ENCODE measurements at places on chromosomes 11 and 22.

- no peak for DNase-seq
Observed at GRCh38 chr11:125464270-125464662, 31.8 kb downstream of the FEZ1 start.

DNA sequence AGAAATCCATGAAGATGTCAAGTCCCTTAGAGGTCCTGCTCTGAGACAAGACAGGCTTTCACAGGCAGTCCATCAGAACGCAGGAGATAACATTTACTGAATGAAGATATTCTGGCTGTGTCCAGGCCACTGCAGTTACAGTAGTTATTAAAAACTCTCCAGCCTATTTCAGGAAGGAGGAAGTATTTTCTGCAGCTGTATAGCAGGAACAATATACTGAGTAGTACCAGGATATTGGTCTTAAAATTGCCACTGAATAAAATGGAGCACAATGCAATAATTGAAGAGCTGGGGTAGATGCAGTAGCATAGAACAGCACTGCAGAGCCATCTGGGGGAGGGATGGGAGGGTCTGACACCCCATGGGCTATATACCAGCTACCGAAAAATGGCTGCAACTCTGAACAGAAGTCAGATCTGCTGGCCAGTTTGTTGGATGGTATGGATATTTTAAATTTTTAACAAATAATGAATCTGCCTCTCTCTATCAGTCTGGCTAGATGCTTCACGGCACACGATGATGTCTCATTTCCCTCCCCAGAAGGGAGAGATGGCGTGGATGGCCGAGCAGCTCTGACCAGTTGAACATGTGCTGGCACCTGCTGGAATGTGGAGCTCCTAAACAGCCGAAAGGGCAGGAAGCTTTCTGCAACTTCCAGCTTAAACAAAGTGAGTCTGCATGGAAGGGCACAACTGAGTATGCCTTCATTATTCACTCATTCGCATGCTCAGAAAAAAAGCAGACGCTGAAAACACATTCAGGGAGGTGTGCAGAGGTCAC, 342.1 kb upstream of the SYN3 start:
- DNase-seq = no peak

DNA sequence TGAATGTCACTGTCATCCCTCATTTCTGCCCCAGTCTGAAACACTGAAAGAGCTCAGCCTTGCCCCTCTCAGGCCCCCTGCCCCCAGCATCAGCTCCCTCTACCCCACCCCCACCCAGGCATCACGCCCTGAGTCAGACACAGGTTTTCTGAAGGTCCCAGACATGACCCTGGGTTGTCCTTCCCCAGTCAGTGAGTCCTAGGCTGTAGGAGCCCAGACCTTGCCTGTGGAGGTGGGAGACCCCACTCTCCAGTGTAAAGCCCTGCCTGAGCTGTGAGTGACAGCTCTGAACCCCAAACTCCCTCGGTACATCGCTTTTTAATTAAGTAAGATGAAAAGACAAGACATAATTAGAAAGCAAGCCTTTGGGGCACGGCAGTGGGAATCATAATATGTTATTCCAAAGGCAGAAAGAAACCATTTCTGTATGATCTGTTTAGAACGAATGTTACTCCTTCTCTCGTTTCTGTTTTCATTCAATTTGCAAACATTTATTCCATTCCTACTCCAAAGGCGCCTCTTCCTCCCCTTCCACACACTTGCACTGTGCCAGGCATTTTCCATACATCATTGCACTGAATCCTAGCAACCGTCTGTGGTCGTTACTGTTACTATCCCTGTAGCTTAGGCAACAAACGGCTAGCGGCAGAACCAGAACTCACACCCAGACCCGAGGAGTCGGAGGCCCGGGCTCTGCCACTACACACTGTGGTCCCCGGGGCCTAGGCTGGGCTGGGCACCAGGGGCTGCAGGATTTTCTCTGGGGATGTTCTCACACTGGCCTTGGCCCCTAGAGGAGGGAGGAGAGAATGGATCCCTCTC, 63.4 kb downstream of the CD6 start:
- no peak for DNase-seq

GRCh38 chr11:79219186-79220045, 221.4 kb downstream of the TENM4 start:
- DNase-seq = no peak

- no peak for DNase-seq
Observed at GRCh38 chr11:69199583-69200315, 44.0 kb downstream of the SMIM38 start.

DNA sequence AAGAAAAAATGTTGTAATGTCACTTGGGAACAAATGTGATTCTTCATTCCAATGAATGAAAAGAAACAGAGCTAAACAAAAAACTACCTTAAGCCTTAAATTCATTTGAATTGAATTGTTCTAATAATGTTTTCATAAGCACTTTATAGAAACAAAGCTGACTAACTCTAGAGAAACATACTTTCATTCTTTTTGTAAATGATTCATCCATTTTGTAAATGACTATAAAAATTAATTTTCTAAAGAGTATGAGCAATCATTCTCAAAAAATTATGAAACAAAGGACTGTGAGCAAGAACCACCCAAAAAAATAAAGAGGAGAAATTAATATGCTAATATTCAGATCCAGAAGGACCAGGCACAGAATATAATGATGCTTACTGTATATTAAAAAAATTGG, 986.5 kb upstream of the CHORDC1 start:
- no peak for DNase-seq
